ENCODE measurements at places on chromosomes 1 and 21. TPM values are rescaled to one million over a fixed set of nuclear protein-coding genes. Genes with fewer than 3 reads are reported as not detected.

The EXO1 gene
- total RNA-seq, result 1.7 TPM

The LINGO4 gene
- total RNA-seq, result not detected

The RGS8 gene
- not detected for total RNA-seq

The EPHB2 gene
- 0.23 TPM for total RNA-seq

The NUP210L gene
- total RNA-seq, result 0.24 TPM

The ARHGEF10L gene
- 0.70 TPM for total RNA-seq

The FBLIM1 gene
- 0.39 TPM for total RNA-seq

The CORT gene
- total RNA-seq, result not detected

The UBL4B gene
- total RNA-seq, result not detected

The S100A14 gene
- not detected for total RNA-seq

The ZBTB8A gene
- total RNA-seq, result 0.50 TPM

The BTBD8 gene
- 4.0 TPM for total RNA-seq

The NECAP2 gene
- total RNA-seq, result 73.1 TPM

The PPM1J gene
- 0.26 TPM for total RNA-seq

The SLC1A7 gene
- total RNA-seq, result 23.9 TPM

The DEPDC1 gene
- total RNA-seq, result not detected

The NDC1 gene
- 6.3 TPM for total RNA-seq

The GSTM1 gene
- not detected for total RNA-seq

The ITLN2 gene
- total RNA-seq, result not detected

The CERS2 gene
- total RNA-seq, result 127 TPM

The LYPD8 gene
- not detected for total RNA-seq

The LCE1E gene
- not detected for total RNA-seq

The TOE1 gene
- 36.8 TPM for total RNA-seq

The GUK1 gene
- 292 TPM for total RNA-seq

The C1orf115 gene
- 0.75 TPM for total RNA-seq

The MCOLN3 gene
- total RNA-seq, result not detected

The TNFRSF25 gene
- total RNA-seq, result 19.9 TPM

The CYP4X1 gene
- not detected for total RNA-seq

The C1orf116 gene
- total RNA-seq, result 0.30 TPM

Measured in natural killer cell (primary cell).